Gastrocnemius medialis (tissue), 4 donors: ENCODE measurements at places on chromosomes 1 and 21.

DNA sequence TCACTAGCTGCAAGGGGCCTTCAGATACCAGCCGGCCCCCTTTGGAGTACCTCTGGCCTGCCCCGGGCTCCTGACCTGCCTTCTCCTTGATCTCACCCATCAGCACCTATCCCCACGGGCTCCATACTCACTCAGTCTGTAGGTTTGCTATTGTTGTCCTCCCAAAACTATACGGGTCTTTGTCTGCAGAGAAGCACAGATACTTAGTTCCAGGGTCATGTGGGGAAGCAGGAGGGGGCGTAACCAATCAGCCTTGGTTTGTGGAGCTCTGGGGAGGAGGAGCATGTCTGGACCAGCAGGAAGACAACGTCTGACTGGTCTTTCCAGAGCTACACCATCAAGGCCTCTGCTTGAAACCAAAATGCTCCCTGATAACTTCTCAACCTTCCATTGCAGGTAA is 15.2 kb downstream of the TMEM63A start:
- no peak for DNase-seq

- no peak for DNase-seq
Observed at GRCh38 chr1:164688791-164689190, 129.8 kb downstream of the PBX1 start.

GRCh38 chr1:206419783-206420182 is 50.5 kb upstream of the IKBKE start:
- DNase-seq: no peak

GRCh38 chr1:31689854-31690253 is 14.0 kb downstream of the COL16A1 start:
- DNase-seq: no peak

DNA sequence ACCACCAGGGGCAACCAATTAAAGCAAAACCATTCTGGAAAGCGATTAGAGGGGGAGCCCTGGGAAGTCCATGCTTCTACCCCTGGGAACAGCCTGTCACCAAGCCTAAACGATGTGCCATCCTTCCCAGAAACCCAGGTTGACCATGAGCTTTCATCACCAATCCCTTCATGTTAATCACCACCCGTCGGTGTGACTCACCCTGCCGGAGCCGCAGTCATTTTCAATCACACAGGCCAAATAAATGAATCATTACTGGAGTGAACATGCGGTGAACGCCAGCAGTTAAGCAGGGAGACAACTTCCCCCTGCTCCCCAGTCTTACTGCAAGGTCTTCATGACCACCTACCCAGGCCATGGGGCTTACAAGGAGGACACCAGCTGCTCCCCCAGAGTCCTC is 308.8 kb downstream of the AJAP1 start:
- DNase-seq: no peak

GRCh38 chr1:19312782-19313635 is 883 bp downstream of the SLC66A1 start:
- DNase-seq: no peak

- no peak for DNase-seq
Observed at GRCh38 chr1:100950781-100951180, 54.9 kb downstream of the SLC30A7 start.
